ENCODE measurements at places on chromosomes 7 and 10.

DNA sequence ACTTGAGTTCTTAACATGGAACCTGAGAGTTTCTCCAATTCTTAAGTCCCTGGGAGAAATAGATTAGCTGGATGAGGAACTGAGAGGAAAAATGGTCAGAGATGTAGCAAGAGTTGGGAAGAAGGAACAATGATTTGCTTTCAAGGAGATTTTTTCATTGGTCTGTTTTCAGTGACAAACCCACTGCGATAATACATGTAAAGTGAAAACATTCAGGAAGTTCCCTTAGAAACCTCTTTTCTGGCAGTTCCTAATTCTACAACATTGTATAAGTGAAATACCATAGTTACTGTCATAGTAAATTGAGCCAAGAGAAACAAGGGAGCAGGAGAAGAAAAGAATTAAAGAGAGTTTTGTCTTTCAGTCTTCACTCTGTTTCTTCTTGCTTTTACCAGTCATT lies 12.1 kb upstream of the MAGI2 start:
- DNase-seq = no peak

DNA sequence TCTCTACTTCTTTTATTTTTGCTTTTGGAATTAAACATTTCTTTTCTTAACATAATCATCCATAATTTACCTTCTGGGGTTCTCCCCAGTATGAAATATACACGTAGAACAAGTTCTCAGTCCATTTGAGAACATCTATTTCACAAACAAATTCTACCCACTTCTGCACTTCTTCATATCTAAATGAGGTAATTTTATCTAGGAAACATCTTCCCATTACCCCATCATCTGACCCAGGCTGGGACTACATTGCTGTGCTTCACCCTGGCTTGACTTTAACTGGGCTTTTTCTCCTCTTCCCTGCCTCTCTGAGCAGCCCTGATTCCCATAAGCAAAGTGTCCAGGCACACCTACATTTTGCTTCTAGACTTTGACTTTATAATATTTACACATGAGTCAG lies 43.3 kb upstream of the AMPH start:
- DNase-seq = no peak

DNA sequence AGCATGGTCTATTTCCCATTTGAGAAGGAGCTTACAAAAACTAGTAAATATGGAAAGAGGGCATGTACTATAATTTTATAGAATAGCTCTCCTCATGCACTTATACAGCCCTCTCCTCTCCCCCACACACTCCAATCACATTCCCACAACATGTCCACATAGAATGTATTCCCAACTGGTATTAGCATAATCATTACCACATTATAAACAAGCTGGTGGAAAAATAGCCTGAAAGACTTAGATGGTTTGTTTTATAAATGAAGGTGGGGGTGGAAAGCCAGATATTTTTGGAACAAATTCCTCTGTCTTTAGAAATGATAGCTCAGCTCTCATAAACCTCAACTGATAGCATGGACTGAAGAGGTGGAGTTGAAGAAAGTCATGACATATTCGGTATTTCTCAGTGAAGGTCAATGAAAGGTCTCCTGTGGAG lies 410.1 kb downstream of the SUGCT start:
- no peak for DNase-seq

DNA sequence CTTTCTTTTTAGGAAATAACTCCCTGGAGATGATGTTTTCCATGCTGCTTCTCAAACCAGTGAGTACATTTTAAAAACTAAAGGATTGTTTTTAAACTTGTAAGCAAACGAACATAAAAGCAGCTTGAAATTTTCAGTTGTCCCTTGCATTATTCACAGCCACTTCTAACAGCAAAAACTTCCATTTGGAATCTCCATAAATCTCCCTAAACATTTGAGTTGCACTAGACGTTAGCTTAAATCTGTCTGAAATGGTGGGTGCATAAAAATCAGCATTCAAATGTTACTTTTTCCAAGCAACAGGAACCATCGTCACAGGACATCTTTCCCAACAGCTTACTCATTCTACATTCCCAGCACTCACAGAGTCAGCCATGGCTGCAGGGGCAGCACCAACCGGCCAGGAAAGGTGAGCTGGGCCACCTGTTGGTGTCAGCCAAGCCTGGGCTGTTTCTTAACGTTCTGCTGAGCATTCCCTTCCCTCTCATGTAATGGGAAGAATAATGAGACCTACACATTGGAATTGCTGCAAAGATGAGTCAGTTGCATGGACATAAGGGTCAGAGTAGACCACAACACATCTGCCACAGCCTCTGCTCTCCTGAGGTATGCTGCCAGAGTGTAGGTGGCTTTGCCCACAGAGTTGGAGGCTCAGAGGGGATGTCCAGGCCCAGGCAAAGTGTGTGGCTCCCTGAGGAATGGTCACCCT lies 163.2 kb downstream of the TNS3 start:
- DNase-seq = no peak

DNA sequence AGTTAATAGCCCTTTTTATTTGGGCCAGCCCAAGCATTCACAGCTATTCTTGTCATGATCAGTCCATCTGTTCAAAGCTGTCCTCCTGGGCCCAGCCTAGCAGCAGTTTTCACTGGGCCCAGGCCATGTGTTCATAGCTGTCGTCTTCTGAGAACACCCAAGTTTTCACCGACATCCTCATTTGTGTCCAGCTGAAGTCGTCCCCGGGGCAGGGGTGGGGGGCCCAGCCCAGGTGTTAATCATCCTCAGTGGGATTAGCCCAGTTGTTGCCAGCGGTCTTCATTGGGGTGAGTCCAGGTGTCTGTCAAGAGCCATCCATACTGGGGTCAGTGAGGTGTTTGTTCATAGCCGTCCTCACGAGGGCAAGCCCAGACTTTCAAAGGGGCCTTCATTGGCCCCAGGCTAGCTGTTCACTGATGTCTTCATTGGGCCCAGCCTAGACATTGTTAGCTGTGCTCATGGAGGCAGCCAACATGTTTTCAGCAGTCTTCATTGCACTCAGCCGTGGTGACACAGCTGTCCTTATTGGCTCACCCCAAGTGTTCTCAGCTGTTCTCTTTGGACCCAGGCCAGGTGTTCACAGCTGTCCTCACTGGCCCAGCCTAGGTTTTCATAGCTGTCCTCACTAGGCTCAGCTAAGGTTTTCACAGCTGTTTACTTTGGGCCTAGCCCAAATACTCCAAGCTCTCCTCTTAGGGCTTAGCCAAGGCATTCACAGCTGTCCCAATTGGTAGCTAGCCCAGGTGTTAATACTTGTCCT lies 10.0 kb downstream of the FRG2B start:
- no peak for DNase-seq

GRCh38 chr10:102326031-102326430 lies 69.5 kb upstream of the NFKB2 start:
- DNase-seq = no peak

DNA sequence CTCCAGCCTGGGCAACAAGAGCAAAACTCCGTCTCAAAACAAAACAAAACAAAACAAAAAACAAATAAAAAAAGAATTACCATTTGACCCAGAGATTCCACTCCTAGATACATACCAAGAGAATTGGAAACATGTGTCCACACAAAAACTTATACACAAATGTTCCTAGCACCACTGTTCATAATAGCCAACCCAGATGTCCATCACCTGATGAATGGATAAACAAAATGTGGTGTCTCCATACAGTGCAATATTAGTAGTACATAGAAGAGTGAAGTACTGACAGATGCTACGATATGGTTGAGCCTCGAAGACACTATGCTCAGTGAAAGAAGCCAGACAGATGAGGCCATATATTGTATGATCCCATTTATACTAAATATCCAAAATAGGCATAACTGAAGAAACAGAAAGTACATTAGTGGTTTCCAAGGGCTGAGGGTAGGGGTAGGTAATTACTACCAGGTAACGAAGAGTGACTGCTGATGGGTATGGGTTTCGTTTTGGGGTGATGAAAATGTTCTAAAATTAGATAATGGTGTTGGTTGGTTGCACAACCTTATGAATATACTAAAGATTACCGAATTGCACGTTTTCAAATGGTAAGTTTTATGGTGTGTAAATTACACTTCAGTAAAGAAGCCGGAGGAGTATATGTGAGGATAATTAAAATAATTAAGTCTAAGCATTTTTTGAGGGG lies 20.0 kb downstream of the MYO1G start:
- DNase-seq = no peak

- no peak for DNase-seq
Measured at GRCh38 chr7:120709252-120709971, 148.5 kb downstream of the TSPAN12 start.

DNA sequence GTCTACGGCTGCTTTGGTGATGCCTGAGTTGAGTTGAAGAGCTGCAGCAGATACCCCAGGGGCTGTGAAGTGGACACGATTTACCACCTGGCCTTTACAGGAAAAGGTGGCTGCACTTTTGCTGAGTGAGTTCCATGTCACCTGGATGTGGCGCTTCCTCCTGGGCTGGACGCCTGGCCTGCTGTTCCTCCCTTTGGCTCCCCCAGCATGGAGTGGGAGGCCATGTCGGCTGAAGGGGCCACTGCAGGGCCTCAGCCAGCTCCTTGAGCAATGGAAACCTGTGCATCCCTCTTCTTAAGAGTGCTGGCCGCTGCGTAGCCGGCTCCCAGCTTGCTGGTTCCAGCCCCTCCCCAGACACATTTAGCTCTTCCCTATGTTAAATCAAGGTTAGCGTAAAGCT lies 221.0 kb downstream of the GLRX3 start:
- DNase-seq = no peak

GRCh38 chr10:89776665-89777064 lies 75.3 kb downstream of the KIF20B start:
- DNase-seq = no peak

DNA sequence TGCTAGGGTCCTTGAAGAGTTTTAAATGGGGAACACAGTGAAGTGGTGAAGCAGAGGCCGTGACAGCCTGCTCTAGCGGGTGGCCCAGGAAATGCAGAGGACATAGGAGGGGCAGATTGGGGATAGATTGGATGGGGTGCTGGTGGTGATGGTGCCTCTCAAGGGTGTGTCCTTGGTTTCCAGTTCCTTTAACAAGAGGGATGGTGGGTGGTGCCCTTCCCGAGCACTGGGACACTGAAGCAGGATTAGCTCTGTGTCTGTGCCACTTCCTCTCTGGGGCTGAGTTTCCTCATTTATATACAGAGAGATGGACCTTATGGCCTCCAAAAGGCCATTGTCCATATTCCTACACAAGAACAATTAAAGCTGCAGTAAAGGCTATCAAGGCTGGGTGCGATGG lies 285.5 kb downstream of the TCF7L2 start:
- no peak for DNase-seq

GRCh38 chr10:22086730-22087401 lies 83.3 kb upstream of the DNAJC1 start:
- DNase-seq = no peak

DNA sequence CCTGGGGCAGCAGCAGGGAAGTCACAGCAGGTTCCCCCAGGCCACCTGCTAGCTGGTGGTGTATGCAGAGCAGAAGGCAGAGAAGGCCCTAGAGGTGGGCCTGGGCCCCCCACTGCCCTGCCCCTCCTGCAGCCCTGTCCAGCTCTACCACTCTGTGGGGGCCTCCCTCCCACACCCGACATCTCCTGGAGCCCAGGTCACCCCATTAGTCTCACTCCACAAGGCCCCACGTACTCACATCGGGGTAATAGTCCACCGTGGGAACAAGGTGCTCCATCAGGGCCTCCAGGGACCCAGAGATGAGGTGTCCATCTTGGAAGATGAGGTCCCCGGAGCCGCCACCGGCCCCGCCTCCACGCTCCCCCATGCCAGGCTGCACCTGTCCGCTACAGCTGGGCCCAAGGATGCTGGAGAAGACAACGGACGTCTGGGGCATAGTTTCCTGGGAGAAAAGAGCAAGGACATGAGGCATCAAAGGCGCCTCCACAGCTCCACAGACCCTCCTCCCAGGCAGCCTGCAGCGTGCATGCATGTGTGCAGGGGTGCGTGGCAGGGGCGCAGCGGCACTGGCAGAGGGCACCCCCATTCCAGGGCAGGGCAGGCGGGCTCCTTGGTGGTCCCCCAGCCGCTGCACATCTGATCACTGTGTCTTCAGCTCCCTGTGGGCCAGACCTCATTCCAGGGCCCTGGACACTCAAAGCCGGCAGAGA lies 61.0 kb downstream of the RASGEF1A start:
- no peak for DNase-seq

- no peak for DNase-seq
Measured at GRCh38 chr7:3332308-3332707, 31.3 kb downstream of the SDK1 start.
